ENCODE measurements at places on chromosomes 4 and X. TPM values are rescaled to one million over a fixed set of nuclear protein-coding genes. Genes with fewer than 3 reads are reported as not detected.
A peak's percentile ranks its signal among the peaks of the same experiment; 100 is the strongest.

Gene SCRG1
- total RNA-seq: not detected

DNA sequence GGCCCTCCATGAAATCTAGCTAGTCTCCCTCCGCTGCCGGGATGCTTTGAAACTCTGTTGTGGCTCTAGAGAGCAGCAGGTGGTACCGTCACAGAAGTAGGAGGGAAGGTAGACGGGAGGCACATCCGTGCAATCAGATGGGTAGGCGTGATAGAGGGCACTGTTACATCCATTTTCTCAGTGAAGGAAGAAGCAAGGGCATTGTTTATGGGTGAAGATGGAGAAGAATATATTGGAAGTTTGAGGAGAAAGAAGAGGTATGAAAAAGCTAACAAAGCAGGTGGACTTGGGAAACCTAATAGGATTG is 1.3 kb downstream of the ANAPC4 start:
- H3K4me3 ChIP-seq: peak overlapping the region; percentile 94
- H3K4me1 ChIP-seq: peaks cover 34% of the 10 kb centered on the region
- H3K27me3 ChIP-seq: no peaks in the 10 kb centered on the region
- peaks cover 21% of the 10 kb centered on the region for H3K36me3 ChIP-seq
- no peak for DNase-seq

Gene OTC
- not detected for total RNA-seq

Gene DUX4
- not detected for total RNA-seq

Gene FGA
- total RNA-seq: not detected

Gene SPOCK3
- total RNA-seq: not detected

DNA sequence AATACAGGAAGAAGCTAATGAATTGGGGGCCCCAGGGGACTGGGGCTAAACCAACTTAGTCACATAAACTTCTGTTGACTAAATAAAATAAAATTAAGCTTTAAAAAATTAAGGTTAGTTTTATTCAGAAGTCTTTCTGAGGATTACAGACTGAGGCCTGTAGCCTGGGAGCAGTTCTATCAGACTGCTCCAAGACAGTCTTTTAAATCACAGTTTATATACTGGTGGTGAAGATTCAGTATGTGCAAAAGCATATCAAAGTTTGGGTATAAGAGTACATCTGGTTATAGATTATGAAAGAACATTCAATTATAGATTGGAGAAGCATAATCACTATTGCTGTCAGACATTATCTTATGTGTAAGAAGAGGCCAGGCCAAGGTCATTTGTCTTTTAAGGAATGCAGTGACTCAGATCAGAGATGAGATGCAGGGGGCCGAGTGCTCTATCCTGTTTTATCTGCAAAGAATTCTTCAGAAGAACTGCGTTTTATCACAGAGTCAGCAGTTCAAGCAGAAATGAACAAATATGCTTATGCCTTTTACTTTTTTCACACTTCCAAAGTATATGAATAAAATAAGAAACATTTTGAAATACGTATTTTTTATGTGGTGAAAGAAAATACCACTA is 109.4 kb downstream of the PDHA2 start:
- H3K4me1 ChIP-seq: no peaks in the 10 kb centered on the region
- no peak overlapping the region for H3K27ac ChIP-seq
- H3K4me3 ChIP-seq: no peak overlapping the region
- DNase-seq: no peak
- H3K36me3 ChIP-seq: no peaks in the 10 kb centered on the region

Data from CD4-positive, alpha-beta T cell (primary cell).